AG04449 (cell line): ENCODE measurements at places on chromosomes 3 and 15.

- DNase-seq: no peak
Measured at GRCh38 chr3:43760938-43761337, 70.2 kb downstream of the ABHD5 start.

GRCh38 chr15:40847223-40847961 lies 3.5 kb downstream of the SPINT1 start:
- no peak for DNase-seq

DNA sequence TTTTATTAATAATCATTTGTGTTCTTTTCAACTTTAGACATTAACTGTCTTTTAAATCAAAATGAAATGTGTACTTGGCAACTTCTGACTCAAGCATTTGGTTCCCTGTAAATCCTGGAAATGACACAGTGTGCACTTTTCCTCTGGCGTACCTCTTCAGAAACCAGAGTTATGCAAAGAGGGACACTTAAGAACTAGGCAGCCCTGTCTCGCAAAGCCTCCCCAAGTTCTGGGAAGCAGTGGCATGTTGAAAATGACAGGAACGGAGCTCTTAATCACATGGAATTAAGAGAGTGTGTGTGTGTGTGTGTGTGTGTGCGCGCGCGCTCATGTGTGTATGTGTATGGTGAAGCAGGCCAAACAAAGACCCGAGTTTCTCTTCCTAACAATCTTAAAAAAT lies 707.4 kb downstream of the MECOM start:
- no peak for DNase-seq

DNA sequence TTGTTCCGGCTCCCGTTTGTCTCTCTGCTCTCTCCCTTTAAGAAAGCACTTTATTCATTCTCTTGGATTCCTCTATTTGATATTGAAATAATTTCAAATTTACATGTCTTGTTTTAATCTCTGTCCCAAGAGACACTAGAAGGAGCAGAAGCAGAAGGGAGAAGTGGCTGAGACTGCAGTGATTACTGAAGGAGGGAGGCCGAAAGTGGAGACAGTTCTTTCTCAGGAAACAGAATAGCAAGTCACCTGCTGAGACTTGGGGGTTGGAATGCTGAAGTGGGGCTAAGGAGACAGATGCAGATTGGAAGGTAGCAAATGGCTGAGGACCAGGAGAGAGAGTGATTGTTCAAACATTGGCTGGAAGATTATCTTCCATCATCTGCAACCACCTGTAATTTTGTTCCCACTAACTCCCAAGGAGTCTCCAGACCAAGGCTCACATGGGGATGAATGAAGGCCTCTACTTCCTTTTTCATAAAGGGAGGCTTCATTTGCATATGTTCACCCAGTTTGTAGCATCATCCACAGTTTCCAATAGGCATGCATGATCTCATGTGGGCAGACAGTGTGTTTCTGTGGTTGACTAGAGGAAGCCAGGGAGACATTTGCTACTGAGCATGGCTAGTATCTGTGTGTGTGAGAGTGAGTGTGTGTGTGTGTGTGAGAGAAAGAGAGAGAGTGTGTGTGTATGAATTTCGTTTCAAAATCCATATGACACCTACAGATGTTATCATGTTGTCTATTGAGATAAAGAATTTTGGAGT lies 24.0 kb downstream of the LTF start:
- no peak for DNase-seq

GRCh38 chr3:42698216-42698910 lies 4.2 kb downstream of the HHATL start:
- no peak for DNase-seq

- DNase-seq: no peak
Measured at GRCh38 chr3:161393803-161394202, 22.5 kb upstream of the SPTSSB start.

DNA sequence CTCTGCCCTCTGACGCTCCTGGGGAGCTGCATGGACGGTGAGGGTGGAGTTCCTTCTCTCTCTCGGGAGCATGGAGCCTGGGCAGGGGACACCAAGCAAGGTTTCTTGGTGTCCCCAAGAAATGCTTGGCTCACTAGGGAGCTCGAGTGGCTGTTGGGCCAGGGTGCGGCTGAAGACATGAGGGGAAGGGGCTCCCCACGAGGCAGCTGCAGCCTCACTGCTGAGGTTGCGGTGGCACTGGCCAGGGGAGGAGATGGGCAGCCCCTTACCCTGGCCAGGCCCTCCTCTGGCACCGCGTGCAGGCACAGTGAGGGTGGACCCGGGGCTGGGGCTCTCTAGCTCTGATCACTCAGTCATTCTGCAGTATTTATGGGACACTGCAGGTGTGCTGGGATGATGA lies 43.5 kb upstream of the SLC41A3 start:
- no peak for DNase-seq

GRCh38 chr3:105613120-105613519 lies 246.4 kb downstream of the ALCAM start:
- no peak for DNase-seq
